ENCODE measurements at places on chromosomes 4 and X. TPM values are rescaled to one million over a fixed set of nuclear protein-coding genes. Genes with fewer than 3 reads are reported as not detected.

GRCh38 chr4:129446074-129446473 lies 350.1 kb downstream of the C4orf33 start:
- DNase-seq = no peak

GRCh38 chr4:189615217-189615663 lies 325.4 kb upstream of the FRG1 start:
- no peak for DNase-seq

DNA sequence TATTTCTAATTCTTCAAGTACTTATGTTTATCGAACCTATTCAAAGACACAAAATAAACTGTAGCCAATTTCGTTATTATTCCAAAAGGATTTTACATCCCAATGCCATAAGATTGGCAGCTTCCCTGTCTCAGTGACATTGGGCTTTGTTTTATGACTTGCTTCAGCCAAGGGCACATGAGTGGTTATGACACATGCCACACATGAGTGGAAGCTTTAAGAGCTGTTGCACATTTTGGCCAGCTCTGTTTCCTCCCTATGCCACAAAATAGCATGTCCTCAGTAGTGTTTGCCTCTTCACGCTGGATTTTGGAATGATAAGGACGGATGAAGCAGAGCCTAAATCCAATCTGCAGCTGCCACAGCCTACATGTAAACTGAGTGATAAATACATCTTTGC lies 21.9 kb downstream of the SEC24D start:
- no peak for DNase-seq

Gene DCAF12L1
- not detected for total RNA-seq

DNA sequence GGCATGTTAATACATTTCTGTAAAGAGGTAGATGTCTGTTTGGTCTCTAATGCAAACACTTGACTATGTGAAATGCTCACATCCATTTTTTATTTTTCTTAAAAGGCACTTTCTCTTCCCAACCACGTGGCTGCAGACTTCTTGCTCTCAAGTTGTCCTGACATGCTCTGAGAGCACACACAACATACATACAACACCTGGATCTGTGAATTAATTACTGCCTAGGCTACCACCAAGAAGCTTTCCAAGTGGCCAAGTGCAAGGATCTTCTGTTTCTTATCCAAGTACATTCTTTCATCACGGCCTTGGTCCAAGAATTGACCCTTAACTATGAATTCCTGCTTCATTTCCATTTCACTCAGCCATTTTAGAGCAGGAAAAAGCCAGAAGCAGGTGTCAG lies 110.8 kb downstream of the SPRY1 start:
- DNase-seq = no peak

DNA sequence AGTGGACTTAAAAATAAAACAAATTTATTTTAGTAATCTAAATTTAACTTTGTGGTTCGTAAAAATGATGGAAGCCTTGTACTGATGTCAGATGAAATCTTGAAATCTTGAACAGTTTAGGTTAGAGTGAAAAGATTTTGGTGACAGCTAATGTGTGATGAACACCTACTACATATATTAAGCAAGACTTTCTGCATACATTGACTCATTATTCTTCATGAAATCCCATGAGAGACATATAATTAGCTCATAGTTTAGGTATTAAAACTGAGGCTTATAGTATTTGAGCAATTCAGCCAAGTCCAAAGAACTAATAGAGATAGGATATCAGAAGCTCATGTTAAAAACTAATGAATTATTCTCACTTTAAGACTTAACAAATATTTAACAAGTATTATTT lies 66.9 kb upstream of the PCDH7 start:
- no peak for DNase-seq

DNA sequence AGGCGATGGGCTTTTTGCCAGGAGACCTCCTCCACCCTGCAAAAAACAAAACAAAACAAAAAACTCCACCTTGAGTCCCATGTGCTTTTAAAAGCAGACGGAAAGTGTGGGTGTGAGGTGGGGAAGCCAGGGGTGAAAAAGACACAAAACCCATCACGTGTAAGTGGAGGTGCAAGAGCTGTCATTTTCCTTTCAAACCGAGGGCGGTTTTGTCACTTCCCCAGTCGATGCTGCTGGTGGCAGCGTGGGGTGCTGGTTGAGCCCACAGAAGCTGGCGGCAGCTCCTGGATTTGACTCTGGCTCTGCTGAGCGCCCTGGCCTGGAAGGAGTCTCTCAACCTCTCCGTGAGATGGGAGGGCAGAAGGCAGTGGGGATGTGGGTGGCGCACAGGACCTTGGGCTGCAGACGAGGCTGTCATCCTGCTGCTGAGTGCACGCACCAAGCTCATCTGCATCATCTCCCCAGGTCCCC lies 110.0 kb downstream of the PSAPL1 start:
- DNase-seq = no peak

- DNase-seq = no peak
Measured at GRCh38 chr4:106104276-106104675, 209.0 kb downstream of the NPNT start.

GRCh38 chrX:55342533-55343501 lies 78.1 kb upstream of the PAGE3 start:
- no peak for DNase-seq

- no peak for DNase-seq
Measured at GRCh38 chr4:52107745-52108144, 56.6 kb downstream of the SPATA18 start.

- DNase-seq = no peak
Measured at GRCh38 chr4:172055046-172055445, 241.8 kb downstream of the GALNTL6 start.

GRCh38 chrX:149527705-149528104 lies 13.1 kb upstream of the EOLA1 start:
- DNase-seq = peak; percentile 28

DNA sequence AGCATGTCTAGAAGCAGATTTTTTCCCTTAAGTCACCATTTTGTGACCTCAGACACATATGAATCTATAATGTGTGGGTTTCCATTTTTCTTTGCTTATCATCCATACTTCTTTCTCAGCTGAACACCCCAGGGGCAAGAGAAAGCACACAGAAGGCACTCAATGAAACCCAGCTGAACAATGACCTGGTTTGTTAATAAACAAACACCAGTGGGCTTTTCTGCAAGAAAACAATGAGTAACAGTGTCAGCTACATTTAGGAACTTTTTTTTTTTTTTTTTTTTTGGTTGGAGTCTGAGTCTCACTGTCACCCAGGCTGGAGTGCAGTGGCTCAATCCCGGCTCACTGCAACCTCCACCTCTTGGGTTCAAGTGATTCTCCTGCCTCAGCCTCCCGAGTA lies 40.7 kb upstream of the KLF3 start:
- no peak for DNase-seq

GRCh38 chrX:21932292-21933002 lies 8.1 kb upstream of the SMS start:
- peak; percentile 97 for DNase-seq

Gene XAGE1B
- not detected for total RNA-seq

- no peak for DNase-seq
Measured at GRCh38 chr4:147749811-147750321, 18.0 kb downstream of the ARHGAP10 start.

Gene USP51
- total RNA-seq = 1.1 TPM

Gene PHKA1
- 3.3 TPM for total RNA-seq

Gene SAT1
- 55.9 TPM for total RNA-seq

Gene PRRG1
- 16.1 TPM for total RNA-seq

Gene MAGEA11
- total RNA-seq = not detected

DNA sequence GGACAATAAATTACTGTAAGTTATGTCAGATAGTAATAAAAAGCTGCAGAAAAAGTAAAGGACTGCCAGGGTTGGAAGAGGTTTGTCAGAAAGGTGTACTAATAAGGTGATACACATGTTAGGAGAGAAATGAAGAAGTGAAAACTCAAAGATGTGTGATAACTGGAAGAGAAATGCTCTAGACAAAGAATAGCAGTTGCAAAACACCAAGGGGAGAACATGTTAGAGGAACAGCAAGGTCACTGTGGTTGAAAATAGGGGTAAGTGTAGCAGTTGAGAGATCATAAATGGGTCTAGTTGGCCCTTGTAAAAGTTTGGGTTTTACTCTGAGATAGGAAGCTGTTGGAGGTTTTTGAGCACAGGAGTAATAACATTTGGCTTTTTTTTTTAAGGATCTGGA lies 46.9 kb downstream of the HSPA4L start:
- no peak for DNase-seq

DNA sequence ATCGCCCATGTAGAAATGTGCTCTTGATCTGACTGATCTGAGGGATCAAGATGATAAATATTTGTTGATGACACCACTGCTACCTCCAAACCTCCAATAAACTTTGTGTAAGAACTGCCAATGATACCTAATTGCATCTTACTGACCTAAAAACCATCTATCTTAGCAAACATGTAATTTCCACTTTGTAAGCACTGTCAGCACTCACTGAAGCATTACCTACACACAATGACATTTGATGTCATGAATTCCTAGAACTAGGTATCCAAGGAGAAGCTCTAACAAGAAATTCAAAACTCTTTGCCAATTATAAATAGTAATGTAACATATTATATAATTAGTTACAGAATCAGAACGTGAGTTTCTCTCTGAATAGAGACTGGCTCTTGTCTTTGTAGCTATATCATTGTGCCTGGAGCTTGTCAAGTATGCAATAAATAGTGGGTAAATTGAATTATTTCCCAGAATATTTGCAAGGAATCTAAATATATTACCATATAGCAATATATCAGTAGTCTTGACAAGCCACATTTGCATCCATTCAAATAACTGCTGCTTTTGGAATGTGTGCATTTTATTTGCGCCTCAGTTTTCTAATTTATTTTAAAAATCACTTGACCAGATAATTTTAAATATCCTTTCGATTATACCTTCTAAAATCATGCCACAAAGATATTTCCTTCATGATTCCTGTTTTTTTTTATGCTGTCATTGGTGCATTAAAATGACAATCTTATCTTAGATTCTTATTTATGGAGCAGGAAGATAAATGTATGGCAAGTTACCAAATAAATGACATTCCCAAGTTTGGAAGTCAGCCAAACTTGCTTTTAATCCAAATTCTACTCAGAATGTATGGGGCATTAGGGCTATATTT lies 232.3 kb upstream of the NEIL3 start:
- no peak for DNase-seq

- DNase-seq = no peak
Measured at GRCh38 chr4:13601848-13602247, 25.7 kb downstream of the BOD1L1 start.

GRCh38 chr4:41290479-41290878 lies 33.8 kb downstream of the UCHL1 start:
- no peak for DNase-seq

DNA sequence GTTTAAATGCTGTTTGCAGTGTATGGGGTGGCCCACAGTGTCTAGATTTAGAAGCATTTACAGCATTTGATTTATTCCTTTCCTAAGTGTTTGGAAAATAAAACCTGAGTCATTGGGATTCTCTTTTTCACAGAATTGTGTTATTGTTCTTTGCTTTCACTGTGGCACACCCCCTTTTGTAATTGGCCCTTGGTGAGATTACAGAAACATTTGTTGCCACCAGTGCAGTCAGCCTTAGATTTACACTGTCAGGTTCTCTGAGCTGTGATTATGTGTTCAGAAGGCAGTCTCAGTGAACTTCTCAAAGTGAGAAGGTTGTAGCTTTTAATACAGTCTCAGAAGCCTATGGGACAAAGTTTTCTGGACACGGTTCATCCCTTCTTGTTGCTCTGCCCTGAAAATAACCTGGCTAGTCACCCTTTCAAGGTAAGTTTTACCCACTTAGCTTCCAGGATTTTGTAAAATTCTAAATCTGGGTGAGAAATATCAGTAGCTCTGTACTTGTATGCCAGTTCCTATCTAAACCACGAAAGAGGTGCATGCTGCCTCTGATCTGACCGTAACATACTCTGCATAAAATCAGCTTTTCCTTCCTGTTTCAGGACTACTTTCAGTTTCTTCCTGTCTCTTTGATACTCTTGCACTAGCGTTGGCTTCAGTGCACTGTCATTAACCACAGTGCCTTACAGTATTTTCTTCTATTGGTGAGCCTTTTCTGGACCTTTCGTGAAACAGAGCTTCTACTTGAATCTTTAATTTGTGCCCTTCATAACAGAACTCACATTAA lies 12.6 kb downstream of the RUFY3 start:
- DNase-seq = peak; percentile 55

- peak; percentile 4 for DNase-seq
Measured at GRCh38 chrX:130626521-130626920, 224.7 kb downstream of the RBMX2 start.

DNA sequence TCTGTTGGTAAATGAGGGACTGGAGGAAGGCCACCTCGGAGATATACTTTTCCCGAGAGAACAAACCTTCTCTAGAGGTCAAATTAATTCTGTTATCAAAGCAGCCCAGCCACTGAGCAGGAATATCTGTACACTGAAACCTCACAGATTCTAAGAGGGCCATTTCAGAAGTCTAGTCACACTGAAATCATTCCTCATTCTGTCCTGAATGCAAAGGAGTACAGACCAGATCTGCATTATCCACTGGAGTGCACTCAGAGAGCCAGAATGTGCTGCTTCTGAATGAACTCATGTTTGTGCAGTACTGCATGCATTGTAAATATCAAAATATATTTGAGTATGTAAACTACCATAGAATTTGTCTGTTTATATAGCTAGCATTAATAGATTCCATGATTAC lies 278.3 kb upstream of the FSTL5 start:
- no peak for DNase-seq

Gene NRK
- total RNA-seq = 3.6 TPM

Measured in IMR-90 (cell line).